ENCODE measurements at places on chromosomes 7 and 10.

- DNase-seq: no peak
Measured at GRCh38 chr10:113897693-113898618, 43.5 kb downstream of the NHLRC2 start.

DNA sequence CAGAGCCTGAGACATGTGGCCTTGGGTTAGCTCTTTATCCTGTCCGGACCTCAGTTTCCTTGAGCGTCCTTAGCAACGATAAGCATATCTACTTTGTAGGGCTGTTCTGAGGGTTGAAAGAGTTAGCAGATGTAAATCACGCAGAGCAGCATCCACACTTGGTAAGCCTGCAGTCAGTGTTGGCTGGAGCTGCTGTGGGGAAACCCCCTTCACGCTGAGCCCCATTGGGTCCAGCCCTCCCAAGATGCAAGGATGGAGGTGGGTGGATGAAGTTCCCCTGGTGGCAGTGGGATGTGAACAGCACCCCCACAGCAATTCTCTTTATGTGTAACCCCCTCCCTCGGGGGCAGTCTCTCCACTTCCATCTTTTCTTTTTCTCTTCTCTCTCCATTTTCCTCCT lies 109.9 kb downstream of the PLXNA4 start:
- DNase-seq: no peak

GRCh38 chr7:128000048-128000447 lies 31.2 kb downstream of the LRRC4 start:
- DNase-seq: no peak

DNA sequence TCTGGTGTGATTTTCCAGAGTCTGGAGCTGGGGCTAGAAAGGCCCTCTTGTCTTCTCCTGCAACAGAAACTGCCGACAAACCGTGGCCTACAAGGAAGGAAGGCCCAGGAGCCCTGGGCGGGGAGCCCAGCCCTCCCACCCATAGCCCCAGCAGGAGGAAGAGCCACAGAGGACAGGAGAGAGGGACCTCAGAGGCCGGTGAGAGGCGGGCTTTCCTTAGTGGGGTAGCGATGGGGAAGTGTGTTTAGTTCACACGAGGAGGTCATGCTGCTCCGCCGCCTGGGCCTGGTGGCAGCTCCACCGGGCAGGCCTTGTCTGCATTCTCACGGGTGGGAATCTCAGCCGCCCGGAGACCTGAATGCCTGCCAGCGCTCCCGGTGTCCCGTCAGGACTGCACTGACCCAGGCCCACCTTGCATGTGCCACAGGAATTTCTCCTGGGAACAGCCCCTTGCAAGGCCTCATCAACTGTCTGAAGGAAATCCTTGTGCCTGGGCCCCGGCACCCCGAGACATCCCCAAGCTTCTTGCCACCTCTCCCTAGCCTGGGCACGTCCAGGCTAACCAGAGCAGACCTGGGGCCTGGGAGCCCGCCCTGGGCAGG lies 50.9 kb downstream of the ZNF467 start:
- no peak for DNase-seq

GRCh38 chr10:74778436-74779094 lies 47.8 kb upstream of the KAT6B start:
- no peak for DNase-seq

DNA sequence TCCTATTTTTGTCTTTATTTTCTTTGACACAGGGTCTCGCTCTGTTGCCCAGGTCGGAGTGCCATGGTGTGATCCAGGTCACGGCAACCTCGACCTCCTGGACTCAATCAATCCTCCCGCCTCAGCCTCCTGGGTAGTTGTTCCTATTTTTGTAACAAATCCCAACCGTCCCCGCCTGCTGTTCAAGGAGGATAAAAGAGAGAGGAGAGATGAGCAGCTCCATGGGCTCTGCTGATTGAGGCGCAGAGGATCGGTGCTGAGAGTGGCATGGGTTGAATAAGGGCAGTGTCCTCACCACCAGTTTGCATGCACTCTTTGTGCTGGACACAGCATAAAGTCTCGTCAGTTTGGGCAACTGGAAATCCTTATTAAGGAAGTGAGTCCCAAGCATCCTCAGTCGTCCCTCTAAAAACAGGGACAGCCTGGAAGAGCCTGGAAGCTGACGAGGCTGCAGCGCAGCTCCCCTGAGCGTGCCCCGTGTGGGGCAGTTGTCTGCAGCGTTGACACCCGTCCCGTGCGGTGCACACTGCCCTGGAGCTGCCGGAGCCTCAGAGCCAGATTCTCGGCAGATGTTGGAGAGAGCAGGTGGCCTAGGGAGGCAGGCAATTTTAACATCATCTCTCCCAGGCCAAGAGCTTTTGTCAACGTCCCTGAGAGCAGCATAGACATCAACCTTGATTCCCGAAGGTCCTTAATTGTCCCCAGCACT lies 404.2 kb upstream of the RNF32 start:
- DNase-seq: no peak

DNA sequence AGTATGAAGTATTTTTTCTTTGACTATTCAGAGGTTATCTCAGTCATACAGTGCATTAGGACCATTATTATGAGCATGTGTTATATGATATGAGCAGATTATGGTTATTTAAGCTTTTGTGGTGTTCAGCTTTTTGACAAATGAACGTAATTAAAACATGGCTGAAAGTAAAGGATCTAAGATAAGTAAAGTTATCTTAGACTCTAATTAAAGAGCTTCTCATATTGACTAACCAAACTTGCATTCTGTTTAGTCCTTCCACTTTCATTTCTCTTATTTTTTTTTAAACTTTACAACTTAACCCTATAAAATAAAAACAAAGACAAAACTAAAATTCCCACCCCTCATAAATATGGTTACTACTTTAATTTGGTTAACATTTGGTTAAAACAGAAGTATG lies 6.9 kb upstream of the GPR85 start:
- DNase-seq: no peak
